Activated CD4-positive, alpha-beta T cell treated with anti-CD3 and anti-CD28 coated beads, Interleukin-2, amount 50 U/mL, for 16 hours (primary cell): ENCODE measurements at places on chromosomes 2 and 18.

DNA sequence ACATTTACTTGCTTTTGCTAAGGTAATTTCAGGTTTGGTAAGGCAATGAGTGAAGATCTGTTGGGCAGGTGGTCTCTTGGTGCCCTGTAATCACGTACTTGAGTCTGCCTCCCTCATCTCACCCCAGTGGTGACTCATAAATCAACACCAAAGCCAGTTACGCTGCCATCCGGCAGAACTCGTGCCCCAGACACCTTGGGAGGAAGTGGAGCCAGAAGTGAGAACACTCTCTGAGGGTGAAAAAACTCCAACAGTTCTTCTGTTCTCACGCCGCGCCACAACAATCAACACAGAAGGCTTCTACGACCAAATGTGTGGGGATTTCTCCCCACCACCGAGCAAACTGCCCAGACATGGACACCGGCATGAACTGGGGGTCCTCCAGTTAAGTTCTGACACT, 206.2 kb downstream of the ARL4C start:
- peak; percentile 95 for DNase-seq

DNA sequence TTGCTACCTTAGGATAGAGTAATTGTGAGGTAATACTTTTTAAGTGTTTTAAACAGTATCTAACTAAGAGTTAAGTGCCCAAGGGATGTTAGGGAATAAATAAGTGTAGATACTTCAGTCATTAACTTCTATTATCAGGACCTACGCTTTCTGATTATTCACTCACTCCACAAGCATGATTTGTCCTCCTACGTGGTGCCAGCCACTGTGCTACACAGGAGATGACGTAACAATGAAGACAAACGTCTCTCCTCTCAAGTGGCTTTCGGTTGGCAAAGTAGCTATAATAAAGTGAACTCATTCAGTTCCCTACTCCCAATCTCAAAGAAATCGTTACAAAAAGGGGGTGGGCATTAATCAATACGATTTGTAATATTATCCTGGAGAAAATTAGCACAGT, 100.9 kb upstream of the SETBP1 start:
- no peak for DNase-seq

DNA sequence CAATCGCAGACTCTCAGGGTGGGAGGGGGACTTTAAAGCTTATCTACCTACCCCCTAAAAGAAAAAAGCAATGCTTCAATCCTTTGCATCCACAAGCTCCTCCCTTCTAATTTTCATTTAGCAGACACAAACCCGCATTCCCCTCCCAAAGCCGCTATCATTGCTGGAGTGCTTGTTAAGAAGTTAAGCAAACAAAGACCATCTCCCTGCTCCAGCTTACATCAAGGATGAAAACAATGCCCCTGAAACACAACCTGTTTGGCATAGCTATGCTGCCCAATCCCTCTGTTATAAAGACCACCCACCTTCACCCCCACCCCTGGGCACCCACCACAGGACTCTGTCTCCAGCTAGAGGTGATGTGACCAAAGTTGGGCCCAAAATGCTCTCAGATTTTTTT, 33.0 kb downstream of the REEP1 start:
- DNase-seq, result no peak

GRCh38 chr18:43079422-43079821, 36.1 kb downstream of the RIT2 start:
- DNase-seq, result no peak

GRCh38 chr2:641872-642815, 35.1 kb downstream of the TMEM18 start:
- no peak for DNase-seq

DNA sequence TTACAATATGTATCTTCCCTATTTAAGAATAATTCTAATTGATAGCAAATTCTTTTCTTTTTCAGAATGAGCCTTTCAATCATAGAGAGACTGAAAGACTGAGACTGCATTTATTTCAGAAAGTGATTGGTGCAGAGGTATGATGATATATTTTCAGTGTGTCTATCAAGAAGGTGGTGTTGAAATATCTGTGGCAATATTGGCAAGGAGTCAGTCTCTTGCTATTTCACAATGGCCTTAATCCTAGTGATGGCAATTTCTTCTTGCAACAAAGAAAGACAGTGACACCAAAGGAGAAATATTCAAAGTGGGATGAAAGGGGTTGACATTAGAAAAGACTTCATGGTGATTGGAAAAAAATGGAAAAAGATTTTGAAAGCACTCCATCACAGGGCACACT, 21.7 kb upstream of the ZBTB14 start:
- no peak for DNase-seq

DNA sequence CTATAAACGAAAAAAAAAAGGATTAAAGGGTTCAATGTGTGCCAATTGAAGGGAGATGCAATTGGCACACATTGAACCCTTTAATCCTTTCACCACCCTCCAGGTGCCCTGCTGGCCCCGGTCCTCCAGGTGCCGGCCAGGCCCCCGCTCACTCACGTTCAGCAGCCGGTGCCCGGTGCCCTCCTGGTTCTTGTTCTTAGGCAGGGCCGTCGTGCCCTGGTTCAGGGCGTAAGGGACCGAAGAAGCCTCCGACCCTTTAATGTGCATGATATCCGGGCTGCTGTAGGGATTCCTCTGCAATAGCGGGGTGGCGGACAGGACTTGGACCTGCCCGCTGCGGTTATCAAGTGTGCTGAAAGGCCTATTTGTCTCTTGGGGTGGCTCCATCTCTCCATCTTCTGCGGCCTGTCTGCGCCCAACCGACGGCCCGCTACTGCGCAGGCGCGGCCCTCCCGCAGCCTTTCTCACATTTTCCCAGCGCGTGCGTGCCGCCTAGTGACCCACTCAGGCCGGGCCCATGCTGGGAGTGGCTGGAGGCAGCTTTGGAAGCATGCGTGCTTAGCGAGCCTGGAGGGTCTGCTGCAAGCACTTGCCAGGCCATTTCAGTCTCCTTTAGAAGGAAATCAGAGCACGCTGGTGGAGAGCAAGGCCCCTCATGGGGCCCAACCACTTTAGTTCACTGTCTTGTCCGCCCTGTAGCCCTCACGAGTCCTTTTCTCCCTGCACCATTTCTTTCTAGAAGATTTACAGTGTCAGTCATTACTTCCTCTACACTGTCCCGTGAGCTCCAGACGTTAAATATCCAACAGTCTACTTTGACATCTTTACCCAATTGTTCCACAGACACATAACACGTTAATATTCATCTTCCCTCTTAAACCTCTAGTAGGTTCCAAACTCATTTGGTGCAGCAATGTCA, 24.3 kb downstream of the TMEM237 start:
- no peak for DNase-seq

- DNase-seq, result no peak
These were observed 58.9 kb downstream of the EPHA4 start for GRCh38 chr2:221513232-221513631.

- DNase-seq, result no peak
These were observed 123.2 kb upstream of the BCL2L11 start for GRCh38 chr2:110997331-110998045.

- no peak for DNase-seq
These were observed 75.4 kb downstream of the CSRNP3 start for GRCh38 chr2:165544897-165545296.

- DNase-seq, result no peak
These were observed 63.5 kb downstream of the COL5A2 start for GRCh38 chr2:189116087-189116486.

GRCh38 chr2:191976436-191976835, 129.5 kb upstream of the CAVIN2 start:
- no peak for DNase-seq

DNA sequence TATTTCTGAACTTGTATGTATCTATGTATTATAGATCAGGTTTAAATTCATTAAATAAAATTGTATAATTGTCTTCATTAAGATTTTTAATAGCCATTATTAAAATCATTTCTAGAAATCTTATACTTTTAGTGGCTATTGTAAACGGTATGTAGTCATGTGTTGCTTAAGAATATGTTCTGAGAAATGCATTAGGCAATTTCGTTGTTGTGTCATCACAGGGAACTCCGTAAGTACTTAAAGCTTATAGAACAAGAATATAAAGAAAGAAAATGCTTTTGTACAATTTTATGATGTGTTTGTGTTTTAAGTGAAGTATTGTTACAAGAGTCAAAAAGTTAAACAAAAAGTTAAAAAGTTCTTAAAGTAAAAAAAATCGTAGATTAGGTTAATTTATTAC, 765.8 kb downstream of the METTL4 start:
- DNase-seq, result no peak

DNA sequence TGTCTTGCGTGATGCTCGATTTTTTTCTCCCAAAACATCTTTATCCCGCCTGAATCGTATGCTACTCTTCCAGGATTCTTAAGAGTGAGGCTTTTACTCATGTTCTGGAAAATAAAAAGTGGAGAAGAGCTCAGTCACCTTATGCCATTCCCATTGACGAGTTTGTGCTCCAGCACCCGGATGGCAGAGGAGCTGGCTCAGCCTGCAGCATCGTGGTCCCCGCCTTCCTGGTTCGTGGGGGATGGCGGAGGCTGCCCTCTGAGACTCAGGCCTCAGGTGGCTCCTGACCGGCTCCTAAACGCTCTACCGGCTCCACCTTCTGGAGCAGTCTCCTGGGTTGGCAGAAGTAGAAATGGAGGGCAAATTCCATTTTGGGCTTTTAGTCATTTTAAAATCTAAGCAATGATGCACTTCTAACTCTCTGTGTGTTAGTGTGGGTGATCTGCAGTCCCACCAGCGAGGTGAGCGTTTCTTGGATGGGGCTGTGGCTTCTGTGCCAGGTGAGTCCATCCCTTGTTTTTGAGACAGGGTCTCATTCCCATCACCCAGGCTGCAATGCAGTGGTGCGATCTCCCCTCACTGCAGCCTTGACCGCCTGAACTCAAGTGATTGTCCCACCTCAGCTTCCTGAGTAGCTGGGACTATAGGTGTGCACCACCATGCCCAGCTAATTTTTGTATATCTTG, 27.8 kb downstream of the RTP5 start:
- no peak for DNase-seq
